NCI-H187 (cell line): ENCODE measurements at places on chromosomes 11 and 22.

DNA sequence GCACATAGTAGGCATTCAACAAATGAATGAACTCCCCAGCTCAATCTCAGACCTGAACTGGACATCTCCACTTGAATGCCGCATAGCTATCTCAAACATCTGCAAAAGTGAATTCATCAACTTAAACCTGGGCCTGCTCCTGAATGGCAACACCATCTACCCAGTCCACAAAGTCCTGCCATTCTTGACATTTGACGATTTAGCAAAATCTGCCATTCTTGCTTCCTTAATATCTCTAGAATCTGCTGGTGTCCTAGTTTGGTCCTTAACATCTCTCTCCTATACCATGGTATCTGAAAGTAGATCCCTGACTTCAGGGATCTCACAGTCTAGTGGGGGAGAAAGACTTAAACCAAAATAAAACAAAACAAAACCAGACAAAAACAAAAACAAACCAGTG, 12.4 kb upstream of the HPX start:
- no peak for DNase-seq

GRCh38 chr11:117610045-117610444, 187.0 kb downstream of the DSCAML1 start:
- no peak for DNase-seq

GRCh38 chr11:121437018-121437685, 15.0 kb upstream of the SORL1 start:
- DNase-seq, result no peak

- no peak for DNase-seq
Measured at GRCh38 chr11:70717936-70718595, 319.7 kb downstream of the CTTN start.

DNA sequence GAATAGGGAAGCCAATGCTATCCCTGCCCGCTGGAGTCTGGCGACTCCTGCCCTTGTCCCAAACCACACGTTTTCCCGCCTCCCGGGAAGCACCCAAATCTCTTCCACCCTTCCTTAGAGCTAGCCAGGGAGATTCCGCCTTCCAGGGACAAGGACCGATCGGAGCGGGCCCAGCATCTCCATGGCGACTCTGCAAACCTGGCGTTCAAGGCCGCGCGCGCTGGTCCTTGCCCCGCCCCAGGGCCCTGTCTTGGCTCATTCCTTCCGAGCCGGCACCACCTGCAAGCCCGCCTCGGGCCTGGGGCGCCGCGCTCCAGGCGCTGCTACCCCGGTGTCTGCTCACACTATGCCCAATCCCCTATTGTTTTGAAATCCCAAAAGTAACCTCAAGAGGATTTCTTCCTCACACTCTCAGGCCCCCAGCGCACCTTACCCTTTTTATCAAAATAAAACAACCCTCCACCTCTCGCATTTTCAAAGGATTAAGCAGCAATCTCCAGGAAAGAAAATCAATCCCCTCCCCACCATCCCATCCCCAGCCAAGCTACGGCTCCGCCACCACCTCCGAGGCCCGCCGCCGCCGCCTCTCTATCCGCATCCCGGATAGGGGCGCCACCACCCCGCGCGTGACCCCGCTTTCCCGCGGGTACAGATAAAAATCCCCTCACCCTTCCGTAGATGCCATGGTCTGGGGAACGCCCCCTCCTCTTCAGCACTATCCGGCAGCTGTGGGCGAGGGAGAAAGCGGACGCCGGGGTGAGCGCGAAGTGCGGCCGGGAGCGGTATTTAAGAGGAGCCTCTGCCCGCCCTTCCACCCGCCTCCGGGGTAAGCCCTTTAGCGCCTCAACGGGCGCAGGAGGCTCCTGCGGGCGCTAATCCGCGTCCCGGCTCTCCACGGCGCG, 825 bp downstream of the SLC1A2 start:
- no peak for DNase-seq

- DNase-seq, result no peak
Measured at GRCh38 chr11:119120639-119121007, 757 bp upstream of the HINFP start.

DNA sequence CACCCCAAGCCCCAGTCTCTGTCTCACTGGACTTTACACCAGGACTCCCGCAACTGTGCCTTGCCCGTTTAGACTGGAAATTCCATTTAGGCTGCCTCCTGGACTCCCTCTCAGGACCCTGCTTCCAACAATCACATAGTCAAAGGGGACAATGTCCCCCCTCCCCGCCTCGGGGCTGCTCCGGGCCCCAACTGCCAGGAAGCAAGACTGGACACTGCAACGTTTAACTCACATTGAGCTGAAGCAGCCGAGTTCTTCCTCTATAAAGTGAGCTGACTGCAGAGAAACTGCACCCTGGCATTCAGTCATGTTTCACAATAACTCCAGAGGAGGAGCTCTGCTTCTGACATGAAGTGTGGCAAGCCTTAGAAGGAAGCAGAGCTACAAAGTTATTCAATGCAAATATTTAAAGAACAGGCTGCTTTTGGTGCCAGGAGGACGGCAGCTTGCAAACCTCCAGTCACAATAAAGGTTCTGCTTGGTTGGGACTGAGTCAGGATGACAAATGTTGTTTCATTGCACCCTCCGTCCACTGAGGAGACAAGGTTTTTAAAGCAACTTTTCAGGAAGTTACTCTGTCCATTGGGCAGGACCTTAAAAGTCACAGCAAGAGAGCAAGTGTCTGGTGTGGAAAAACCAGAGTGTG, 19.9 kb downstream of the PACSIN2 start:
- no peak for DNase-seq

GRCh38 chr11:83827520-83827919, 541.4 kb upstream of the CCDC90B start:
- no peak for DNase-seq

- DNase-seq, result no peak
Measured at GRCh38 chr11:19520681-19521080, 192.0 kb upstream of the NAV2 start.

GRCh38 chr22:35726398-35726797, 8.7 kb downstream of the APOL5 start:
- DNase-seq, result no peak

DNA sequence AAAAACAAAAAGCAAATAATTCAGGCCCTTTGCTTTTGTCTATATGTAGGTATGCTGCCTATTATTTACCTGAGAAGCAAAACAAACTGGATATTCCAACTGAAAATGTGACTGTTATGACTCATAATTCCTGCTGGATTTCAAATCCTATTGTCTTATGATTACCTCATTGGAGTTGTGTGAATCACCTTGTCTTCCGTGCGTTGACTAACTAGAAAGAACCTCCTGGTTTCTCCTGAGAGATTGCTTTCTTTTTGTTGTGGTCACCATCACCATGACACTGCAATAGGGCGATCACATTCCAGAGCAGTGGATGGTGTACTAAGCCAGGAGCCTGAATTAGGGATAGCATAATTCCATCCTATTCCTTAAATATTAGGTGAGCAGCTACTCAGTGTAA, 23.0 kb upstream of the EXPH5 start:
- DNase-seq, result no peak

GRCh38 chr11:57668434-57668782, 494 bp downstream of the ZDHHC5 start:
- no peak for DNase-seq

DNA sequence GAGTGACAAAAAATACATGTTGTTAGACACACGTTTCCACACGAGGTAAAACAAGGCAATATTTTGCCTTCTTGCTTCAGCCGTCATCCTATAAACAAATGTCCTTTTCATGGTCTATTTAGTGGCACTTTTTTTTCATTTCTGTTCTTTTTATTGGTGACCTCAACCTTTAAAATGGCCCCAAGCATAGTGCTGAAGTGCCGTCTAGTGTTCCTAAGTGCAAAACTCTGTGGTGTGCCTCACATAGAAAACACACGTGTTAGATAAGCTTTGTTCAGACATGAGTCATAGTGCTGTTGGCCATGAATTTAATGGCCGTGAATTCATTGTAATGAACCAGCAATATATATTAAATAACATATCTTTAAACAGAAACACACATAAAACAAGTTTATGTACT, 15.6 kb downstream of the OVCH2 start:
- no peak for DNase-seq

DNA sequence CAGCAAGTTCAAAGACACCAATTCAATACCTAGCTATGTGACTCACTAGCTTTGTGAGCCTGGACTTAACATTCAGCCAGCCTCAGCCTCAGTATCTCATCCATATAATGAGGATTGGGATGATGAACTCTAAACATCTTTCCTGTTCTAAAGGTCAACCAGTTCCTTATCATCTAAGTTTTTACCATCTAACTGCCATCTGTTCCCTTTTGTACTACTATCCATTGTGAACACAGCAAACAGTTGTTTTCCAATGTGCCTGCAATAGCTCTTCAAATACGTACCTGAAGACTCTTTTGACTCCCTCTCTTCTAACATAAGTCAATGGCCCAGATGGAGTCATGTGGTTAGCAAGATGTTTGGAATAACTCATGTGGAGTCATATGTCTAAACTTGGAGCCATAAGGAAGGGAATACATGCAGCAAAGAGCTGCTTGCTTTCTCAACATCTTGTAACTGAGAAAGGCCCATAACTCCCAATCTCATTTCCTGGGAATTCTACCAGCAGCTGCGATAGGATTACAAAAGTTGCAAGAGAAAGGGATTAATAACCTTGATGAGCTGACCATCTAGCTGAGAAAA, 19.4 kb downstream of the SYTL2 start:
- DNase-seq, result no peak

- DNase-seq, result no peak
Measured at GRCh38 chr11:19770277-19770676, 57.6 kb downstream of the NAV2 start.

- DNase-seq, result no peak
Measured at GRCh38 chr11:112451250-112451649, 190.6 kb upstream of the PLET1 start.

DNA sequence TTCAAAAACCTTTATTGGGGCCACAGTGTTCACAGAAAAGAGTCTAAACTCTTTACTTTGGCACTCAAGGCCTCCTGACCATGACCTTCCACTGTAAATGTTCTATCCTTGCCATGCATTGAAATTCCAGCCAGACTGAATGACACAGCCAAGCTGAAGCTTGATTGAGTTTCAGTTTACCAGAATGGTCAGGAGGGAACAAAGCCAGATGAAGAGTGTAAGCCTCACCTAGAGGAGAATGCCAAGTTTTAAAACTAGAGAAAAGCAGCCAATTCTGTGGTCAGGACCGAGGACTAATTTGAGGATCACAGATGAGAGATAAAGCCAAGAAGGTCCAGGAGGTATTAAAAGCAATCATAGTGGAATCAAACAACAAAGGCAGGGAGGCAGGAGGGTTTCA, 215.3 kb downstream of the KCNA4 start:
- no peak for DNase-seq

- DNase-seq, result no peak
Measured at GRCh38 chr11:69707176-69707575, 3.4 kb upstream of the FGF19 start.

DNA sequence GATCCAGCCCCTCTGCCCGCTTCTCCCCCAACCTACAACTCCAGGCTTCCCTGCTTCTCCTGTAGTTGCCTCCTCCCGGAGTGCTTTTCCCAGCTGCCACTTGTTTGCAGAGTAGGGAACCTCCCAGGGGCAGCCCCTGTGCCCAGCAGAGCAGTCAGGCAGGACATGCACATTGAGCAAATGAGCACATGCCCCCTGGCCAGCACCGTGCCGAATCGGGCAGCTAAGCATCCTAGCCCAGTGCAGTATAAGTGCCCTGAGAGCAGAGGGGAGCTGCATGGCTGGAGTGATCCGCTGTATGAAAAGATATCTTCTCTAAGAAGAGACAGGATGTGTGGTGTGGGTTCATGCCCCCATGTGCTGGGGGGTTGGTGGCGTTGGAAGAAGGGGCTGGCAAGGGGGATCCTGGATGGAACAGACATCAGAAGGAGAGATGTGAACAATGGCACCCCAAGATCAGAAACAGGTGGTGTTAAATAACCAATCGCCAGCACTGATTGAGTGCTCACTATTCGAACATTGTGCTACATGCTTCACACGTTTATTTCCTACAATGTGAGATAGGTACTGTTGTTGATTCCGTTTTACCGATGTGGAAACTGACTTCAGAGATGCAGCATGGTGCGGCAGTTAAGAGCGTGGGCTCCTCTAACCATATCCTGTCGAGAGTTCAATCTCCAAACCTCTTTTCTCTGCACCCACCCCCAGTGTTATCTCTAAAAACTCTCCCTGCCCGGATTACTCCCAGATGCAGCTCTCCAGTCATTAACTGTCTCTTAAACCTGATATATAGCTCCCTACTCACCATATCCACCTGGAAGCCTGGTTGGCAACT, 1.2 kb downstream of the AIP start:
- no peak for DNase-seq

DNA sequence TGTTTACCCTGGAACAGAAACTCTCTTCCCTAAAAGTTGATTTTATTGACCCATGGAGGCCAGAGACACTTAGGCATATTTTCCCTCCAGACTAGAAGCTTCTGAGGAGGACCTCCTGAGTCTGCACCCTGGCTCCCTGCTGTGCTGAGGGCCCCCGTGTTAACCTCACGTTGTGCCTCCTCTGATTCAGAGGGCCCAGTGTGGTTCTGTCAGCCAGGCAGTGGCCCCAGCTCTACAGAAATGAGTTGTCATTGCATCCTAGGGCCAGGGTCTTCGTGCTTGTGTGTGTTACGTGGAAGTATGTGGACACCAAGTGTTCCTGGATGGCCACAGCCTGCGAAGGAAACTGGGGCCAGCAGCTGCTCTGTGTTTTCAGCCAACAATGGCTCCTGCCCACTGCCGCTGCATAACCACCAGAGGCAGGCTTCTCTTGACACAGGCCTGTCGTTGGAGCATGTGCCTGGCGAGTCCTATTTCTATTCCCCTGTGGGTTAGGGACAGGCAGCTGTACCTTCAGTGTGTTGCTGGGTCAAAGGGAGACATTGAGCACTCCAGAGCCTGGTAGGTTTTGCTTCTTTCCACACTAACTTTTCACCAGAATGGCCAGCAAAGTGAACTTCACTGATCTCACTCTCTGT, 44.5 kb downstream of the MED15 start:
- no peak for DNase-seq

DNA sequence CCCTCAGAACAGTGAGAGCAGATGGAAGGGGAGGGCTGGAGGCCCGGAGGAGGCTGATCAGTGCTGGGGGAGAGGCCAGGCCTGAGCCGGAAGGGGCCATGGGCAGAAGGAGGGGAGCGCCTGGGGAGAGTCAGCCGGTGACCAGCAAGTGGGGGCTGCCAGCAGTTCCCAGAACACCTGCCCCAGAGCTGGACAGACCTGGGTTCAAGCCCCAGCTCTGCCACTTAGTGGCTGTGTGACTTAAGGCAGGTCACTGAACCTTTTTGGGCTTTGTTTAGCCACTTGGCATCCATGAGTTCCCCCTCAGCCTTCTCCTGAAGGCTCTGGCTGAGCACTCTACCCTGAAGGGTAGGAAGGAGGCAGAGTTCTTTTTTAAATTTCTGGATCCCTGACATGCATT, 17.4 kb downstream of the WNT11 start:
- DNase-seq, result no peak

DNA sequence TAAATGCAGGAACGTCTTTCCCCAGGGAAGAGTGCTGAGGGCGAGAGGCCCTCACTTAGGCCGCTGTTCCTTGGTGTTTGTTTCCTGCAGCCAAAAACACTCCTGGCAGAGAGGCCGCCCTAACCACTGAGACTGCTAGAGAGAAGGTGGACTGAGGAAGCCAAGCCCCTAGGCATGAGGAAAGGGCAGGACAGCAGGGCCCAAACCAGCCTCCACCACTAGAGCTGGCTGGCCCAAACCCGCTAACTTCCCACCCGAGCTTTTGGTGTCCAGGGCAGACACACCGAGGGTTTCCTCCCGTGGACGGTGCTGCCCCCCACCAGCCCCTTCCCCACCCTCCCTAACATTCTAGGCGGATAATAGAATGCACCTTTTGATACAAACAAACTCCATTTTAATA, 6.0 kb downstream of the FGF19 start:
- no peak for DNase-seq
